Hippocampal formation (tissue), 2 donors: ENCODE measurements at places on chromosomes 16 and 17.

- no peak for DNase-seq
Observed at GRCh38 chr16:49810831-49811230, 45.1 kb downstream of the ZNF423 start.

GRCh38 chr16:54808890-54809289 is 121.8 kb upstream of the IRX5 start:
- DNase-seq: no peak

DNA sequence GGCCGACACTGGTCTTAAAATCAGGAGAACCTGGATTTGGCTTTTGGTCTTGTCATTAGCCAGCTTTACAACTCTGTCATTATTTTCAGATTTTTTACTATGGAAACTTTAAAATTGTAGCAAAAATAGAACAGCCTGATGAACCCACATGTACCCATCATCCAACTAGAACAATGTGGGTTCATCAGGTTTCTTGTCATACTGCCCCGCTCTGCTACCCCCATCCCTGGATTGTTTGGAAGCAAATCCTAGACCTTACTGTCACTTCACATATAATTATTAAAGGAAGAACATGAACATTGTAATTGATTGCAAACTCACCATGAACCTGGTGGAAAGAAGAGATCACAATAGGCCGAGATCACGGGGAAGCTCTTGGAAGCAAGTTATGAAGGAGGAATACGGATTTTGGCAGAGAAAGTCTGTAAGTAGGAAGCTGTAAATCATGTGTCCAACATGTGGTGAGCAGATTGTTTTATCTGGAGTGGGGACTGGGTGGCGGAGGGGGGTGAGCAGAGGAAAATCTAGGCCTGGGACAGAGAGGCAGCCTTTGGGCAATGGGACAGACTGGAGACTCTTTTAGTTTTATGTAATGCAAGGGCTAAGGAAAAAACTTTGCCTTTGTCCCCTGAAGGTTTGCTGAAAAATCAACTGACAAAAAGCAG is 67.0 kb downstream of the PITPNC1 start:
- no peak for DNase-seq

DNA sequence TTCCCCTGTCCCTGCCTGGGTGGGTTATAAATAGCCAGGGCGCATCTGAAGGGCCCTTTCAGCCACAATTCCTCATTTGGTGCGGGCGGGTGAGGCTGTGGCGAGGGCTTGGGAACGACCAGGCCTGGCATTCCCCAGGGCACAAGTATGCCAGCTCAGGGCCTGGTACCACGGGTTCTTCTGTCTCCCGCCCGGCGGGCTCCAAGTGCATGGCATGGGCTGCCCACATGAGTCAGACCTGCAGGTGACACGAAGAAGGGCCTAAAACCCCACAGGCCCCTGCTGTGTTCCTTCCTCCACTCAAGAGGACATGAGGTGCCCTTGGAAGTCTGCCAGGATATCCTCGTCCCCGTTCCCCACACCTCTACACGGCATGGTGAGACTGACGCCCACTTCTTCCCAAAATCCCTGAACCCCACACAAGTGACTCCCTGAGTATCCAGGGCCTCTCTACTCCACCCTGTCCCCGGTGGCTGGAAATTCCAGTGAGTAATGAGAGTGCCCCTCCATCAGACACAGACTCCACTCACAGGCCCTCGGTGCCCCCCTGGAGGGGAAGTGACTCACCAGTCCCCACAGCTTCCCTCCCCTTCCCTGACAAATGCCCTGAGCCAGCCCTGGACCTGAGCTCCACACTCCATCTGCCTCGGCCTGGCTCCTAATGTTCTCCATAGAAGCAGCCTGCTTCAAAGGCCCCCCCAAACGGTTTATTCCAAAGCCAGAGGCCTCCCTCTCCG is 68.8 kb downstream of the ABR start:
- DNase-seq: peak; percentile 56

DNA sequence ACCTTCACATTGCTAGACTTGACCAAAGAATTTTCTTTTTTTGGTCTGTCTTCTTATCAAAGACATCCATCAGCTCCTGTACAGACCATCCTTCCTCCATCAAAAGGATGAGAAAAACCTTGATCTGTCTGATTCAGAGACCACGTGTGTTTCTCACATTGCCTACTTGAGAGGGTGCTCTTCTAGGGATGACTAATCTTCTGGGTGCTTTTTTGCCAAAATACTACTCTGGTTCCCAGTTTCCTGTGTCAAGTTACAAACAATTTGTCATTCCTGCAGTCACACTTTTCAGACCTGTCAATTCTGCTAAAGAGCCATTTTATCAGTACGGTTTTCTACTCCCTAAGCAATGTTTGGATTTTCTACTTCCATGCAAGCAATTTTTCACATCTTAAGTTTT is 492.2 kb downstream of the CDH11 start:
- DNase-seq: no peak
